GM19239 (cell line): ENCODE measurements at places on chromosomes 4 and X.

DNA sequence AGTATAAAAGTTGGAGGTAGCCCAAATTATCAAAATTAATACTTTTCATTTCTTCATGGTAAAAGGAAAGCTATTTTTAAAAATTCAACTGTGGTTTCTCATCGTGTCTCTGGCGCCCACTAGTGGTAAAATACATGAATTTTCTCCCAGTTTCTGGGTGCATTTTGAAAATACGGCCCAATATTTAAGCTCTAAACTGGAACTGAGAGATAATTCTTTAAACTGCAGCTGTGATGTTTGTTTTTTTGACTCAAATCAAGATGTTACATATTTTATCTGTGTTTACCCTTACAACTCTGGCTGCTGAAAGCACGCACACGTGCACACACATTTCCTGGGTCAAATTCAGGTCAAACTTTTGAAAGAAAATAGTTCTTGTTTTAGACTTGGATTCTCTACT lies 123.9 kb upstream of the ACSL4 start:
- no peak for DNase-seq

GRCh38 chrX:53287493-53288138 lies 6.2 kb upstream of the IQSEC2 start:
- DNase-seq: no peak

- DNase-seq: no peak
These were observed 1504.8 kb downstream of the C4orf33 start for GRCh38 chr4:130600706-130601105.

DNA sequence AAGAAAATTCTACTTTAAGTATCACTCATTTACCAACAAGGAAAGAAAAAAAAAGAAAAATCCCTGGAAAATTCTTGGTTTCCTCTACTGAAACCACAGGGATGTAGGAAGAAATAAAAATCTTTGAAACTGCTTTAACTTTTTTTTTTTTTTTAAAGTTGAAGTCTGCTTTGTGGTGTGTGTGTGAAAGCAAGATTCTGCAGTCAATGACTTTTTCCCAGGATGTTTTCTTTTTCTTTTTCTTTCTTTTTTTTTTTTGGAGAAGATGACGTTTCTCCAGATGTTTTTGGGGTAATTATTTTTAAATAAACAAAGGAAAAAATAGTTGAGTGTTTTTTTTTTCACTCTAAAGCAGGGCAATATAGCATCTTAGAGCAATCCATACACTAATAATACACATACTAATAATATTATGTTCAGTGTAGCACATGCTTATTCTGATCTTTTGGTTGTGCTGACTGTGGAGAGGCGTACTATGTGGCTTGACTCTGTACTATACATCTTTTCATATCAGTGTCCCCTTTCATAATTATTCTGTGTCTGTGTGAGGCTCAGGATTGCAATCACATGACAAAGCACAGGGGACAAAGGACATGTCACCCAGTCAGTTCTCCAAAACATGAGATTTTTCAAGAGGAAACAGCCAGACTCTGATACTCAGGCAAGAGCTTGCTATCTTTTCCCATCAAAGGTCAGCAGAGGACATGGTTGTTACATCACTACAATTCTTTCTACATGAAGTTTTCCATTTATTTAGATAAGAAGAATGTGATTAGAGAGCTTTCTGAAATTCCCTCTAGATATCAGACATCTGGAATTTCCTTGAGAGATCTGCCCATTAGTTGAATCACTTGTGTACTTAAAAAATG lies 111.0 kb downstream of the PDE5A start:
- no peak for DNase-seq

DNA sequence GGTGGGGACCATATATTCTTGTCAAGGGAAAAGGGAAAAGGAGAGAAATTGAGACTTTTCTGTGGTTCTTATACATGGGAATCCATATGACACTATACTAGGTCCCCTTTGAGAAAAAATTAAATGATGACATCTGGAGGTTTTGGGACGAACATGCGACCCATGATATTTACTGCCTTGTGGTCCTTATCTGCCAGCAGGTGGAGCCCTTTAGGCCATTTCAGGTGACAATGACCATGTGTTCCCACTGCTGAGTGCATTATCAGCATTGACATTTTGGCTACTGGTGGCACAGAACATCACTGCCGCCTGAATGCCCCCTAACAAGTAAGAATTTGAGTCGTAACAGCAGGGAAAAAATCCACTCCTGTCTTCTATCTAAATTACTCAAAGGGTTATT lies 843.4 kb downstream of the FSTL5 start:
- DNase-seq: peak; percentile 8
